ENCODE measurements at places on chromosomes 11 and 22.

GRCh38 chr11:62071408-62071807 is 52.4 kb upstream of the INCENP start:
- no peak for DNase-seq

DNA sequence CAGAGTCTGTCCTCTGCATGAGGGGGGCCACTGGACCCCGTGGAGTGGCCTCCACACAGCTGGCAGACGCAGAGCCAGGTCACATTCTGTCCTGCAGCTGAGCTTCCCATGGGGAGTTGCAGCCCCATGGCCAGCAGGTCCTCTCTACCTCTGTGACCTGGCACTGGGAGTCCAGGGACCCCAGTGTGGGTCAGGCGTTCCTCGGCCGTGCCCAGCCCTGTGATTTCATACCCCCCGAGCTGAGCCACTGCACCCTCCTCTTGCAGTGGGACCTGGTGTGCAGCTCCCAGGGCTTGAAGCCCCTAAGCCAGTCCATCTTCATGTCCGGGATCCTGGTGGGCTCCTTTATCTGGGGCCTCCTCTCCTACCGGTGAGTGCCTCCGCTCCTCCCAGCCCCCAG is 32.2 kb upstream of the SLC22A12 start:
- DNase-seq, result no peak

- no peak for DNase-seq
These were observed at the start of gene TRIM6 for GRCh38 chr11:5596607-5597201. Gene TRIM6 (plus strand): TSS chr11:5596637. CDS start chr11:5596898, 261 bp downstream.

DNA sequence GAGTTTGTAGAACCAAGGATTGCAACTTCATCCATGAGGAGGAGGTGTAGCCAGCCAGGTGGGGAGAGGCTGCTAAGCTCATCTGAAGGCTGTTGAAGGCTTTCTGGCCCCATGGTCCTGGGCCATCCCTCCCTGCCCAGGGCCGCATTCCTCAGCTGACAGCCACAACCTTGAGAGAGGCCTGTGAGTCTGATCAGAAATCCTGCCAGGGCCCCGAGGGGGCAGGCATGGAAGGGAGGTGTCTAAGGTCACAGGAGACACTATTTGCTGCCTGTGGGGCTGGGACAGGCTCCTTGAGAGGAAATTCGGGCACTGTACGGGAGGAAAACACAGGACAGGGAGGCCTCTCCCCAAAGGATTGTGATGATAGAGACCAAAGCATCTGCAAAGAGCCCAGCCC is 88.1 kb upstream of the IGLL5 start:
- DNase-seq, result no peak

GRCh38 chr22:48500471-48501230 is 1327.0 kb downstream of the BRD1 start:
- no peak for DNase-seq

DNA sequence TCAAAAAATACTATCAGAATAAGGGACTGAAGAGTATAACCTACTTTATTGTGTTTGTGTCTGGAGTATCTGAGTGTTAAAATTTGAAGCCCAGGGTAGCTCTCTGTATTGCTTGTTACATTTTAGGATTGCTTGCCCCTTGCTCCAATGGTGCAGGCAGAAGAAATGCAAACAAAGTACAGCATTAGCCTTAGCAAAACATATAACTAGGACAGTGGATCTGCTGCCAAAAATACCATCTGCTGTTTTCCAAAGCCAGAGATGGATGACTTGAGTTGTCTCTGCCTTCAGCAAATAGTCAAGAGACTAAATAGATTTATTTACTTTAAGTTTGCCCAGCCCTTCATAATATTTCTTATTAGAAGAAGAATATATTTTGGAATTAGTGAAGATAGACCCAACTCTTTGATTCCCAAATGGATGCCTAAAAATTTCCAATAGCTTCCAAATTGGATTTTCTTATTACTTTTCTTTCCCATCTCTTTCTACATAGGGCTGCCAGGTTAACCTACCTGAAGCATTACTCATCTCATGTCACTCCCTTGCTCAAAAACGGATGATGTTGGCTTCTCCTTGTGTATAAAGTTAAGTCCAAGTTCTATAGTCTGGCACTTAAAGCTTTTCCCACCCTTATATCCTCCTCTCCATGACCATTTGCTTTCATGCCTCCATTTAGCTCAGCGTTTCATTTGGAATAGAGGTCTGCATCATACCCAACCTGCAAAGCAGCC is 66.3 kb downstream of the LDLRAD3 start:
- no peak for DNase-seq

DNA sequence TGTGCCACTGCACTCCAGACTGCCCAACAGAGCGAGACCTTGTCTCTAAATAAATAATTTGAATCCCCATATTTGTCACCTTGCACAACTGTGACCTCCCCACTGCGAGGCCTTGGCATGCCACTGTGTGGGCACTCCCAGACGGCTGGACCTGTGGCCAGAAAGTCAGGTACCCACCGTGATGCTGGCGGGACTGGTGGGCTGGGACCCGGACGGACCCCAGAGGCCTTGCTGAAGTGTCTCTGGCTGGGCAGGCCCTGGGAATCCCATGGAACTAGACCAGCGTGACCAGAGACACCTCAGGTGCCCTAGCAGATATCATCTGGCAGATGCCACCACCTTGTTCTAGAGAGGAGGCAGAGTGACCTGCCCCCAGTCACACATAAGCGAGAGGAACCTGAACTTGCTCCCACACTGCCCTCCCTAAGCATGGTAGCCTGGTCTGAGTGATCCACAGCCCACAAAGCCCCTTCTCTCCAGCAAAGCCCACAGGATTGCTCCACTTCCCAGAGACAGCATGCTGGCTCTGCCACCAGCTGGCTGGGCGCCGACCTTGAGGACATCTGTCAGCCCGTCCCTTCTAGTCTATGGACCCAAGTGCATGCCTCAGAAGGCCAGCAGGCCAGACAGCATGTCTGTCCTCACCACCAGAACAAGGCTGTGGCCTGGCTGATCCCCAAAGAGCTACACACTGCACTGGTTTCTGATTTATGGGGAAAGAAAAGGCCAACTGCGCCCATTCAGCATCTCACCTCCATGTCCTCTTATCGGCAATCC is 9.5 kb downstream of the MACROD1 start:
- no peak for DNase-seq

DNA sequence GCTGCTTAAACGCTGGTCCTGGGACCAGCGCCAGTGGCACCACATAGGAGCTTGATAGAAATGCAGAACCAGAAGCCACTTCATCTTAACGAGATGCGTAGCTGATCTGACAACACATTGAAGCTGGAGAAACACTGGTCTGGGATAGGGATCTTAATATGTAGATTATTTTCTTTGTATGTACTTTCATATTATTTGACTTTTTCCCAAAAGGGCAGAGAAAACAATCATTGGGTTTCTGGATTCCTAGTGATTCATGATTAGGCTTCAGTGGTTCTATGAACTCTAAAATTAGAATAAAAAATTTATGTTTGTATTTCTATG is 12.3 kb downstream of the MPEG1 start:
- no peak for DNase-seq

DNA sequence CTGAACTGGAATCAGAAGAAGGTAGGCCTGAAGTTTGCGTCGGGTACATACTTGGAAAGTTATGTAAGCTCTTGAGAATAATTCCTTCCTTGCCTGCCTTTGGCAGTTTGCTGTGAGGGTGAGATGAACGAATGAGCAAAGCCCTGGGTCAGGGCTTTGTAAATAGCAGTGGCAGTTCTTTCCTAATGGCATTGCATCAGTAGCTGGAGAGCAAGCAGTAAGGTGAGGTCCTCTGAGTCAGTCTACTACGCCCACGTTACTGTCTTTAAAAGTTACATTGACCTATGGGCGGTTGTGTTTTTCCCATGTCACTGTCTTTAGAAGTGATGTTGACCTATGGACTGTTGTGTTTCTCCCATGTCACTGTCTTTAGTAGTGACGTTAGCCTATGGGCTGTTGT is 179.1 kb upstream of the E2F8 start:
- DNase-seq, result no peak

DNA sequence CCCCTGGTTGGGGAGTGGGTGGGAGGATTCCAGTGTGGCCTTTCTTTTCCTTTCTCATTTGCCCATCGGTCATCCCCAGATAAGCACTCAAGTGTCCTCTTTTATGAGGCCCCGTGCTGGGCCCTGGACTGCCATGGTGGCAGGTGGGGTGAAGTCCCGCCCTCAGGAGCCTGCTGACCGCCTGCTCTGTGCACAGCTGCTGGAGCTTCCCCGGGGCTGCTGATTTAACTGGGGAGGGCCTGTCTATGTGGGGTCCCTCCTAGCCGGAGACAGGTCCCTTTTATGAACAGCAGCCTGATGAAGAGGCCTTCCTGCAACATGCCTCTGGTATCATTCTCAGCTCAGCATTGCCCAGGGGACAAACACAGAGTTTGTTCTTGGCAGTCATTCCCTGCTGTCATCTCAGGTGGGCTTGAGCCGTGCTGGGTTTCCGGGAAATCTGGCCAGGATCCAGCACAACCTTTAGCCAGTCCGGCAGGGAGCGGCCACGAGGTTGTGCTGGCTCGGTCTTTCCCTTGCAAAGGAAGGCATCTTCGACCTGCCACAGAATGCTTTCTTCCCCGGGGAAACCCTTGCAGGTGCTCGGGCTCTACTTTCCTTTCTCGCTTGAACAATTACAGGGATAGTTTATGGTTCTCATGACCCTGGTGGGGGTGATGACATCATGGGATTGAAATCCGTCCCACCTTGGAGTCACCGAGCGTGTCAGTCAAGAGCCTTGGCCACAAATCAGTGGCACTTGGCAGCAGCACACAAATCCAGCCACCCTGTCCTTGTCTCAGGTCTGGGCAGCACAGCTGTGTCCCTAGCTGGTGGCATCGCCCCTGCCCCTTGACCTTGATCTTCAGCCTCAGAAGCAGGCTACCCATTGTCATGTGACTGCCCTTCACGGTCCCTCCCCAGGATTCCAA is 20.1 kb downstream of the ST14 start:
- DNase-seq, result no peak

GRCh38 chr11:68685656-68686380 is 1.5 kb downstream of the GAL start:
- no peak for DNase-seq

DNA sequence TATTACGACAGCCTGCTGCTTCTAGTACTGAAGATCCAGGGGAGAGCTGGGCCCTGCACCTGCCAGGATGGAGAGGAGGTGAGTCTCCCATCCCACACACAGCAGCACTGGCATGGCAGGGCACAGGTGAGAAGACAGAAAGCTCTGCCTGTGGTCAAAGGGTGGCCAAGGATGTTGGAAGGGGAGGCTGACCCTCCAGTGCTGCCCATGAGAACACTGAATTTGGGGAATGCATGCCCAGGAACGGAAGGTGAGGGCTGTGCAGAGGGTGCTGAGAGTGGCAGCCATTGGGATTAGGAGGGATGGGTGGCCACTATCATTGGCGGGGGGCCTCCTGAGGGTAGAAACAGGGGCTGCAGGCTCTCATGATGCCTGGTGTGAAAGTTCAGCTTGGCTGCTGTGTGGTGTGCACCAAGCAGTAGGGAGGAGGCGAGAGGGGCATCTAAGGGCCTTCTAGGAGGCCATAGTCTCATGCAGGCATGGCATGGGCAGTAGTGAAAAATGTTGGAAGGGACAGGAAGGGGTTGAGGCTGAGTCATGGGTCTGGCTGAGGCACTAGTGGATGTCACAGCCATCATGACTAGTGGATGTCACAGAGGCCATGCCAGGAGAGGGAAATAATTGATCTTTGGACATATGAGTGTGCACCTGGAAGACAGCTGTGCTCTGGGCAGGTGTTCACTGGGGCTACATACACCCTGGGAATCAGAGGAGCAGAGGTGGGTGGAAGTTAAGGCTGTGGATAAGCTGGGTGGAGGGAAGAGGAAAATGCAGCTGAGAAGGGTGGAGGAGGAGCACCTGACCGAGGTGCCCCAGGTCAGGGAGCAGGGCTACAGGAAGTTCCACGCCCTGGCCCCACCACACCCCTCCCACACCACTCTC is 2.5 kb upstream of the LRRC74B start:
- DNase-seq, result no peak

DNA sequence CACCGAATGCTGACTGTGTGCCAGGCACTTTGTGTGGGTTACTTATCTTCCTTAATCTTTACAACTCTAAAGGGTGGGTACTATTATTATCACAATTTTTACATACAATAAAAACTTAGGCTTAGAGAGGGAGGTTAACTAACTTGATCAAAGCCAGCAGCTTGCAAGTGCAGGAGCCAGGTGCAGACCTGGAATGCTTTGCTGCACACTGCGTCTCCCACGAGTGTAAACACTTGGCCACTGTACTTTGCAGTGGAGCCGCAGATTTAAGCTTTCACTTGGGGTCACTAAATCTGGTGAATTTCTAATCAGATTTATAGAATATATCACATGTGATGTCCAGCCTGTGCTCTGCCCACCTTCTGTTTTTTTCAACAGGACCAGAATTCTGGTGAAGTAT is 36.7 kb downstream of the AMOTL1 start:
- DNase-seq, result no peak

- DNase-seq, result no peak
These were observed 72.3 kb downstream of the RSF1 start for GRCh38 chr11:77748266-77748665.

Data from thoracic aorta (tissue), 2 donors.